ENCODE measurements at places on chromosomes 2 and 18.

DNA sequence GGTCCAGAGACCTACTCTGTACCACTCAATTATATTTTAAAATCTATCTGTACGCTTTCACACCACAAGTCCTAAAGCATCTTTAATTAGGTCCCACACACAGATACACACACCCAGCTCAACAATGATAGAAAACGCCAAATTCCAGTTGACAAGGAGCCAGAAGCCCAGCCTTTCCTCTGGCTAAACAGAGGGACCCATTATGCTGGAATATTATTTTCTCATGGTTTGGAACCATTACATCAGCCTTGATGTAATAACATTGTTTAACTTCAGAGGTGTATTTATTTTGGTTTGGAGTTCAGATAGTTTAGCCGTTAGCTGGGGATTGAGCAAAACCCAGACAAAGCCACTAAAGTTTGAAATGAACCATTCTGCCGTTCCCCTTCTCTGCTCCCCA lies 14.0 kb upstream of the INHBB start:
- DNase-seq, result no peak

- no peak for DNase-seq
Observed at GRCh38 chr2:106306387-106306786, 112.3 kb upstream of the UXS1 start.

DNA sequence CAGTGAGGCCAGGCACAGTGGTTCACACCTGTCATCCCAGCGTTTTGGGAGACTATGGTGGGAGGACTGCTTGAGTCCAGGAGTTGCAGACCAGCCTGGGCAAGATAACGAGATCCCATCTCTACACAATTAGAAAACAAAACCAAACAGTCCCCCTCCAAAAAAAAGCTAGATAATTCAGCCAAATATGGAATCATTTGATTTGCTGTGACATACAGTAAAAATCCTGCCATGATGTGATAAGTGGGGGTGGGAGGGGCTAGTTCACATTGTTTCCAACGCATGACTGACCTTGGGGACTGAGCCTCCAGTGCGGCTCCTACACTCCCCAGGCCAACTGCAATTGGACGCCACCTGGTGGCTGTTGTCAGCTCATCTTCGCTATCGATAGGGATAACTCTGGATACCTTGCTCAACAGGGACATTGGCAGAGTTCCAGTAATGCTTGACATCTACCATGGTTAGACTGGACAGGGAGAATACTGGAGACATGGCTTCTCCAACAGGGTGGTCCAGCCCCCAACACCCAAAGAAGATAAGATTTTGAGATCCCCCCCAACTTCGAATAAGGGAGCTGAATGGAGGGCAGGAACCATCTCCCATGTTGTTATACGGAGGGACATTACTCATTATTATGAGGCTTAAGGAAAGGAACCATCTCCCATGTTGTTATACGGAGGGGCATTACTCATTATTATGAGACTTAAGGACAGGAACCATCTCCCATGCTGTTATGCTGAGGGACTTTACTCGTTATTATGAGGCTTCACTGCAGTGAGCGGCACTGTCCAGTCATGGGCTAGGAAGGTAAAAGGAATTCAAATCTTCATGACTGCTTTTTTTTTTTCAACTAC lies 135.9 kb downstream of the TGIF1 start:
- DNase-seq, result peak; percentile 68

DNA sequence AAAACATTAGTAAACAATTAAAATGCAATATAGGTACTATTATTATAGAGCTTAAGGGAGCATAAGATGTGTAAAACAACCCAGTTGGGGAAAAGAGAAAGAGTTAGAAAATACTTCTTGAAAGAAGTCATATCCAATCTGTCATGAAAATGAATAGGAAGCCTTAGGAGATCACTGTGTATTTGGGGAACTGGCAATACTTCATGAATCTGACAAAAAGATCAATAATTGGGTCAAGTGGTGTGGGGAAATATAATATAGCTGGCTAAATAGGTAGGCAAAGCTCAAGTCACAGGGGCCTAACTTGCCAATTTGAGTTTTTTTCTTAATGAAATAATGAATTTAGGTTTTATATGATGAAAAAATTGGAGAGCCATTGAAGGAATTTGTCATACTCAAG lies 14.4 kb downstream of the DNAJC10 start:
- no peak for DNase-seq

GRCh38 chr2:40016151-40016885 lies 237.3 kb upstream of the THUMPD2 start:
- no peak for DNase-seq

DNA sequence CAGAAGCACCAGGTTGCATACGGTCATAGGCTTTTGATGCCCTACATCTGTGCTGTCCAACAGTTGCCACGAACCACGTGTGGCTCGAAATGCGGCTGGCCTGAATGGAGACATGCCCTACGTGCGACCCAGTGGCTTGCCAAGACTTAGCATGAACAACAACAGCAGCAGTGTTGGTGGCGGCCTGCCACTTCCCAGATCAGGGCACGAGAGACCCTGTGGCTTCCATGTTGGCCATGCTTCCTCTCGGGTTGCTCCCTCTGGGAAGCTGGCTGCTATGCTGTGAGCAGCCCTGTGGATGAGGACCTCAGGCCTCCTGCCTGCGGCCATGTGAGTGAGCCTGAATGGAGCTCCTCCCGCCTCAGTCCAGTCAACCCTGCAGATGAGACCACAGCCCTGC lies 212.3 kb downstream of the HDAC4 start:
- no peak for DNase-seq

DNA sequence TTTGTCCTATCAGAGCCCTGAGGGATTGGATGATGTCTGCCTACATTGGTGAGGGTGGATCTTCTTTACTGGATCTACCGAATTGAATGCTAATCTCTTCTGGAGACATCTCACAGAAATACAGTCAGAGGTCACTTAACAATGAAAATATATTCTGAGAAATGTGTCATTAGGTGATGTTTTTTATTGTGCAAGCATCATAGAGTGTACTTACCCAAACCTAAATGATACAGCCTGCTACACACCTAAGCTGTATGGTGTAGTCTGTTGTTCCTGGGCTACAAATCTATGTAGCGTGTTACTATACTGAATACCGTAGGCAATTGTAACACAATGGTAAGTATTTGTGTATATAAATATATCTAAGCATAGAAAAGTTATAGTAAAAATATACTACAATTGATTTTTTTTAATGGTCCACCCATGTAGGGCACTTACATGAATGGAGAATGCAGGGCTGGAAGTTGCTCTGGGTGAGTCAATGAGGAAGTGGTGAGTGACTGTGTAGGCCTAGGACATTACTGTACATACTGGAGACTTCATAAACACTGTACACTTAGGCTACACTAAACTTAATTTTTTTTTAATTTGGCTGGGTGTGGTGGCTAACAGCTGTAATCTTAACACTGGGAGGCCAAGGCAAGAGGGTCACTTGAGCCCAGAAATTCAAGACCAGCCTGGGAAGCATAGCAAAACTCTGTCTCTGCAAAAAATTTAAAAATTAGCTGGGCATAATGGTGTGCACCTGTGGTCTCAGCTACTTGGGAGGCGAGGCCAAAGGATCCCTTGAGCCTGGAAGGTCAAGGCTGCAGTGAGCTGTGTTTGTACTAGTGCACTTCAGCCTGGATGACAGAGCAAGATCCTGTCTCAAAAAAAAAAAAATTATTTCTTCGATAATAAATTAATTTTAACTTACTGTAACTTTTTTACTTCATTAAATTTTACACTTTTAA lies 226.3 kb upstream of the UBE2E3 start:
- DNase-seq, result no peak

DNA sequence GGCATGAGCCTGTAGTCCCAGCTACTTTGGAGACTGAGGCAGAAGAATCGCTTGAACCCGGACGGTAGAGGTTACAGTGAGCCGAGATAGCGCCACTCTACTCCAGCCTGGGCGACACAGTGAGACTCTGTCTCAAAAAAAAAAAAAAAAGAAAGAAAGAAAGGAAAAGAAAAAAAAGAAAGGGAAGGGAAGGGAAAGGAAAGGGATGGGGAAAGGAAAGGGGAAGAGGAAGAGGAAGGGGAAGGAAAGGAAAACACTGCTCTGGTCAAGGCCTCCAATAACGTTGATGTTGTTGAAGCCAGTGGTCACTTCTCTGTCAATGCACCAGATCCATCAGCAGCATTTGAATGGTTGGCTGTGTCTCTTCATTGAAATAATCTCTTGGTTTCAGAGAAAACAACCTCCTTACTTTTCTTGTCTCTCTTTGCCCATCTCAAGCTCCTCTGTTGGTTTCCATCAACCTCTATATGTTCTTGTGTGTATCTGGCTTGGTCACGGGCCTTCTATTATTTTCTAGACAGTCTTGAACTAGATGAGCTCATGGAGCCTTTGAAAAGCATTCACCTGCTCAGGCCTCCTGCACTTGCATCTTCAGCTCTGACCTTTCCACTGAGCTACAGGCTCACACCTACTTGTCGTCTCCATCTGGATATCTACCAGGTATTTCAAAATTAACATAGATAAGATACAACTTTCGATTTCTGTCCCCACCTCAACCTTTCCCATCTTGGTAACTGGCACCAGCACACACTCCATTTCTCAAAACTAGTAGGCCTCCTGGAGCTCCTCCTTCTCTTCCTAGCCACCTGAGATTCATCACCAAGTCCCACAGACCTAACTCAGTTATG lies 69.4 kb upstream of the LAPTM4A start:
- DNase-seq, result no peak

GRCh38 chr18:3424280-3424890 lies 25.6 kb upstream of the TGIF1 start:
- DNase-seq, result no peak

GRCh38 chr2:182951948-182952663 lies 85.7 kb upstream of the FRZB start:
- DNase-seq, result no peak

DNA sequence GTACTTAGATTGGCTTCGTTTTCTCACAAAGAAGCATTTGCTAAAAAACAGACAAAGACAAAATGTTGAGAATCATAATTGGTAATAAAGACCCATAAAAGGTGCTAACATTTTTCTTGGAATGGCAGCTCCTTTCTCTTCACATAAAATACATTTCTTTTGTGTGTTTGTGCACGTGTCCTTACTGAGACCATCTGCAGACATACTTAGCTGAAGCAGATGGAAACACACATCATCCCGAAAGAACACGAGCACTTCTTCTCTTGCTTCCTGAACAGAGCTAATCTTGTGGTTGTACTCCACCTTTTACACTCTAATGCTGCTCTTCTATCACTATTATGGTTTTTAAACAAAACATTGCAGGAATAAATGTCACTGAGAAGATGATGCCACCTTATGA lies 142.5 kb downstream of the SPHKAP start:
- no peak for DNase-seq

- no peak for DNase-seq
Observed at GRCh38 chr2:64780041-64780440, 126.3 kb upstream of the SERTAD2 start.

GRCh38 chr2:112606547-112606946 lies 22.1 kb downstream of the CHCHD5 start:
- DNase-seq, result no peak

GRCh38 chr2:10412380-10412779 lies 35.7 kb downstream of the ODC1 start:
- no peak for DNase-seq

GRCh38 chr18:69659142-69659651 lies 258.5 kb downstream of the DOK6 start:
- no peak for DNase-seq

- no peak for DNase-seq
Observed at GRCh38 chr2:173545364-173545763, 190.7 kb downstream of the CDCA7 start.

- no peak for DNase-seq
Observed at GRCh38 chr2:8666581-8666980, 15.3 kb upstream of the ID2 start.

DNA sequence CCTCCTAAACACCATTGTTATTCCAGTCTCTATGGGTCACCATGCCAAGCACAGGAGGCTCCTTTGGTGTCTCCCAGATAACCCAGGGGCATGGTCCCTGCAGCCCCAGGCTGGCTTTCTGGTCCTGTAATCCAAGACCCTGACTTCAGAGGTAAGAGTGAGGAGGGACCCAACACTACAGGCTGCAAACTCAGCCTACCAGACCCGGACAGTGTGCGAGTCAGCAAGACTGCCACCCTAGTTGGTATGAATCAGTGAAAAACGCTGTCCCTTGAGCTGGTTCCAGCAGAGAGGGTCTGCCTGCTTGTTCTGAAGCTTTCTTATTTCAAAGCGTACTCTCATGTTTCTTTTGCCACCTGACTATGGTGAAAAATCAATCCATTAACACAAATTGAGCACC lies 47.6 kb upstream of the ZFP36L2 start:
- DNase-seq, result no peak

- DNase-seq, result no peak
Observed at GRCh38 chr2:215967590-215968378, 45.6 kb downstream of the MREG start.

- no peak for DNase-seq
Observed at GRCh38 chr2:150944315-150944714, 317.3 kb downstream of the RBM43 start.

DNA sequence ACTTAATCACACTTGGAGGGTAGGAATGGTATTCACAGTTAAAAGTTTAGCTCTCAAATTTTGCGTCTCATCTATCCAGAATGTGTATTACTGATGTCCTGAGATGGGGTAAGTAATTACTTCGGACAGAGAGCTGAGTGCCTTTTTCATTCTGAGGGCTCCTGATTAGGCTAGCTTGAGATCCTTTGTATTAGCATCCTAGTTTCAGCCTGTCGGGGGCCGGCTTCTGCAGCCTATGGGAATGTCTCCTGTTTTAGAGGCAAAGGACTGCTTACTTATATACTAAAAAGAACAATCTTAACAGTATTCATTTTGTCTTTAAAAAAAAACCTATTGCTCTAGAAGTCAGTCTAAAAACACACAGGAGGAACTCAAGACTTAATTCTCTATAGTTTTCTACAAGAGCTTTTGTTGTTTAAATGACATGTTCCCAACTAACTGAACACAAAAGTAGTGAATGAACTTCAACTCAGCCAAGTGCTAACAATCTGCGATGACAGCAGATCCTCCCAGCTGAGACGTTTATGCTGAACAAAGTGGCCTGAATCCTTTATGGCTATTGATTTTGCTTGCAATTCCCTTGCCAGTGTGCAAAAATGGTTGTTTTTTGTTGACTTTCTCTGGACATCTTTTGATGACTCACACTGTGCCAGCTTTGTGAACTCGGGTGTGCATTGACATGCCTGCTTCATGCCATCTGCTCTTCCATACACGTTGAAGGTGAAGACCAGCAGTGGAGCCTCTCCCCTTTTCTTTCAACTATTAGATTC lies 118.7 kb downstream of the LYPD6B start:
- DNase-seq, result no peak

DNA sequence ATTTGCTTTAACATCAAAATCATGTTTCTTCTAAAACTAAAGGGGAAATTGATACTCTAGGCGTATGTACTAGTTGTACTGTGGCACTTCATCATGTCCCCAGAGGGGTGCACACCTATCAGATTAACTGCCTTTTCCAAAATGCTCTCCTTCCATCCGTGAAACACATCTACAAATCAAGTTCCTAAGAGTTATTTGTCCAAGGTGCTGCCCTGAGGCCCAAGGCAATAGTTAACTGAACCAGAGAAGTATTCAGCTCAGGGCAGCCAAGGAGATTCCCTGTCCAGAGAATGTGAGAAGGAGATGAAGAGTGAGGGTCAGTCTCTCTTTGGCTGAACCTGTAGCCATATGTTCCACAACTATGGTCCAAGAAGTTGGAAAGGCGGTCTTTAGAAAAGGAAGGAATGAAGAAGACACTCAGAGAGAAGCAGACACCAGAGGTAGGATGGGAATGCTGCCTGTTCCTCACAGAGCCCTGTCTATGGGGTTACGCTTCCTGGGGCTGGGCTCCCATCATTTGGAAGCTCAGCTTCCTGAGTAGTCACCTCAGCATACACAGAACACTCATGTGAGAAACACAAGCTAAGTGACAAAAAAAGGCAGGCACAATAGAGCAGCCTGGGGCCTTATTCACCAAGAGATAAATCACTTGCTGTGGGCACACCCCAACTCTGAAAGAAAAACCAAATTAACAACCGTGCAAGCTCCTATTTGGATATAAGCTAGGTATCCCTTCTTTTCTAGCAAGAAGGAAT lies 55.6 kb downstream of the ANKRD44 start:
- no peak for DNase-seq
